ENCODE measurements at places on chromosomes 5 and 9. TPM values are rescaled to one million over a fixed set of nuclear protein-coding genes. Genes with fewer than 3 reads are reported as not detected.

The PCDHGB3 gene
- 2.8 TPM for polyA plus RNA-seq

The SLC6A7 gene
- 0.12 TPM for polyA plus RNA-seq

The ECM2 gene
- polyA plus RNA-seq = 14.9 TPM

The PCDHGA5 gene
- polyA plus RNA-seq = 2.7 TPM

The GGTA1 gene
- polyA plus RNA-seq = 5.2 TPM

The SERINC5 gene
- polyA plus RNA-seq = 58.5 TPM

The ZNF879 gene
- 7.7 TPM for polyA plus RNA-seq

The SMIM32 gene
- 8.5 TPM for polyA plus RNA-seq

The RAB3C gene
- 2.6 TPM for polyA plus RNA-seq

The ACOT12 gene
- 1.2 TPM for polyA plus RNA-seq

The ADAMTSL1 gene
- polyA plus RNA-seq = 16.3 TPM

The CER1 gene
- 3.3 TPM for polyA plus RNA-seq

The GABRG2 gene
- polyA plus RNA-seq = 0.03 TPM

The TAF11L5 gene
- polyA plus RNA-seq = not detected

The DHX29 gene
- polyA plus RNA-seq = 47.6 TPM

All from left kidney (tissue), 8 donors.